Posterior cingulate gyrus (tissue), 11 donors: ENCODE measurements at places on chromosomes 4 and X.

DNA sequence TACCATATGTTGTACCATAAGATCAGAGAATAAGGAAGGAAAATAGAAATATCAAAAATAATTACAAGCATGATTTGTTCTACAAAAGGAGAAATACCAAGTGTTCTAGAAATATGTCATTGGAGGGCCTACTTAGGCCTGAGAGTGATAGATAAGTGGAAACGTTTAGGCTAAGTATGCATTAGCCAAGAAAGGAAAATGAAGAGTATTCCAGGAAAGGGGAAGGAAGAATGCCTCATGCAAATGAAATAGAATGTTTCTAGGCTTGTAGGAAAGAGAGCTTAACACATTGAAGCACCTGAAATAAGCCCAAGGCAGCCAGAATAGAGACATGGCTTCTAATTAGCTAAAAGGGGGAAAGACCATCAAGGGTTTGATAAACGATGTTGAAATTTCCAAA, 595.7 kb upstream of the ATOH1 start:
- DNase-seq: no peak

DNA sequence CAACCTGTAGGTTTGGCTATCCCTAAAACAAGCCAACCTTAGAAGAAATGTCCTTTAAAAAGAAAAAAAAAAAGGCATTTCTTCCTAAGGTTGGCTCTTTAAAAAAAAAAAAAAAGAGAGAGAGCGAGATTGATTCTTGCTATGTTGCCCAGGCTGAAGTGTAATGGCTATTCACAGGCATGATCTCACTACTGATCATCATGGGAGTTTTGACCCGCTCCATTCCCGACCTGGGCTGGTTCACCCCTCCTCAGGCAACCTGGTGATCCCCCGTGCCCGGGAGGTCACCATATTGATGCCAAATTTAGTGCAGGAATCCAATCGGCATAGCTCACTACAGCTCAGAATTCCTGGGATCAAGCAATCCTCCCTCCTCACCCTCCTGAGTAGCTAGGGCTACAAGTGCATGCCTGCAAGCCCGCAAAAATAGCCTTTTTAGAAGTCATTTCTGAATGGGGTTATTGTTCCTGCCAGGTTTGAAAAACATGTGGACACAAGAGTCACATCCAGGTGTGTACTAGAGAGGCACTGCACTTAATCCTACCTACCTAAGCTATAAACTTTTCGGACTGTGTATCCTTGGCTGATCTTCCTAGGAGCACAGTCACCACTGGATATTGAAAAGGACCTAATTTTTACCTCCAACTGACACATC, 61.4 kb upstream of the ZCCHC13 start:
- DNase-seq: no peak

DNA sequence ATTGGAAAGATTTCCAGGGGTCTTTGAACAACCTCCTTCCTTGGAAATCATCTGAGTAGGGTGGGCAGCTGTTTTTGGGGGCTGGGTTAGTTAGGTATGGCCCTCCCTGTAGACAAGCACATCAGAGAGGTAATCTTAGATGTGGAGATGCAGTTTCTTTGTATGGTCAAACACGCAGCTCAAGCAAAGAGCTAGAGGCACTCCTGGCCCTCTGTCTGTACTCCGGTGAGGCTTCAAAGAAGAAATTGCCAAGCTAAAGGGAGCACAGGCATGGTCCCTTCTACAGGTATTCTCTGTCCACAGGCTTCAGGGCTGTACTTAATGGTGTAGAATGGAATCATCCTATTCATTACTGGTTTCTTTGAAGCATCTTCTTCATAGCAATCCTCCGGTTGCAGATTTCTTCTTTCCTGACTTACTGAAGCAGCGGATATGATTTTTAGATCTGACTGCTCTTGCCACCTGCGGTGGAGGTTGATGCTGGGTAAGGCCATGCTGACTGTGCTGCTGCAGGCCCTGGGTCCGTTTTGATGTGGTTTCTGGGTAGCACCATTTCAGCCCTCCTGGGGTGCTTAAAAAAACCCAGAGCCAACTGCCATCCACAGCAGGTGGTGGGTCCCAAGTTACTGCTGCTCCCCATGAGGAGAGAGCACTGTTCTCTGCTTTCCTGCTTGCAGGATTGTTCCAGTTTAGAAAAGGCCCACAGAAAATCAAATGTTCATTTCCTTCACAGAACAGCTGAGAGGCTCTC, 318.9 kb upstream of the GATB start:
- DNase-seq: no peak

DNA sequence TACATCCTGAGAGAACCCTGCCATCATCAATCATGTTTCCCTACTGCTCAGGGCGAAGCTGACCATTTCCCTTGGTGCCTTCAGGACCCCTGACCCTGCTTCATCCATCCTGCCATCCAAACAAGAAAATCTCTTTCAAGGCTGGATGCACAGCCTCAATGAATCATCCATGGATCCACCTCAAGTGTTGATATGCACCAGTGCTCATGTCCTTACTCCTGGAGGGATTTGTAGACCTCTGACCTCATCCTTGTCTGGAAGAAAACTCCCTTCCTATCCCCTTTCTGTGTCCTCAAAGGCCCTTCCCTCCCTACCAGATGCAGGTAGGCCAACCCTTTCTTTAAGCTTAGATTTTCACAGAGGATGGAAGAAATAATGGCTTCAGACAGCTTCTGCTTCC, 24.6 kb downstream of the BEX3 start:
- DNase-seq: no peak

GRCh38 chr4:128591482-128591881, 218.0 kb upstream of the JADE1 start:
- DNase-seq: no peak

DNA sequence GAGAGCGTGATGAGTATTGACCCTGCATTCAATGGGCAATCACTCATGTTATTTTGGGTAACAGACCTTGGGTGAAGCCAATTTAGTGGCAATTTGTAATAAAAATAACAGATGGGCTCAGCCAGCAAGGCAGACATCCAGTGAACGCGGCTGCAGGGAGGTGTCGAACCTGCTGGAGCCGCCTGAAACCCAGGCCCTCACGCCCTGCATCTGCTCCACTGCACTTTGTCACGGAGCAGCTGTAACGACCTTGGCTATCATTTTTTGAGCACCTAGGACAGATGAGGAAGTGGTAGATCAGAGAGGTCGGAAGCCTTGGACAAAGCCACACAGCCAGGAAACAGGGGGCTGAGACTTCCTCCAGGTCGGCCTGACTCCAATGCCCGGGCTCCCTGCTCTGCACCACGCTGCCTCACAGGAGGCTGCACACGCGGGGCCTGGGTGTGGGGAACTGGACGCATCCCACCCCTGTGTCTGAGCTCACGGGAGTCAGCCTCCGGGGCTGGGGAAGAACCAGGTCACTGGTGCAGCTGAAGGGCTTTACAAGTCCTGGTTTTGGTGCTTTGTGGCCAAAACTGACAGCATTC, 19.4 kb downstream of the HMX1 start:
- no peak for DNase-seq
